ENCODE measurements at places on chromosomes 11 and 22.

DNA sequence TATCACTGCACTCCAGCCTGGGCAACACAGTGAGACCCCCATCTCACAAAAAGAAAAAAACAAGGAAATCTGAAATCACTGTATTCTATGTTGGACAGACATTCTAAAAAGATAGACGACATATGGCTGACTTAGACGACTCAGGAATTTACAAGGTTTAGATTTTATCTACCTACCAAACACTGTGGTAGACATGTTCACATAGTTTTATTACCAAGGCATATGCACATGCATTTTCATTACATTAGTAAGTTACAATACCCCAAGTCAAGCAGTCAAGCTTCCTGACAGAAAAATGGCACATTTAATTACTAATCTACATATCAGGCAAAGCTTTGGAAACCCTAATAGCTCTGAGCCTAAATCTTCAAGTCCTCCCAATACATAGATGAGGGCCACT, 262.2 kb downstream of the TTC28 start:
- DNase-seq: no peak

- no peak for DNase-seq
Measured at GRCh38 chr11:17387811-17388210, 648 bp downstream of the KCNJ11 start.

- DNase-seq: no peak
Measured at GRCh38 chr11:130263351-130263750, 51.4 kb downstream of the ZBTB44 start.

GRCh38 chr11:65894034-65894591, 3.6 kb downstream of the CCDC85B start:
- no peak for DNase-seq

DNA sequence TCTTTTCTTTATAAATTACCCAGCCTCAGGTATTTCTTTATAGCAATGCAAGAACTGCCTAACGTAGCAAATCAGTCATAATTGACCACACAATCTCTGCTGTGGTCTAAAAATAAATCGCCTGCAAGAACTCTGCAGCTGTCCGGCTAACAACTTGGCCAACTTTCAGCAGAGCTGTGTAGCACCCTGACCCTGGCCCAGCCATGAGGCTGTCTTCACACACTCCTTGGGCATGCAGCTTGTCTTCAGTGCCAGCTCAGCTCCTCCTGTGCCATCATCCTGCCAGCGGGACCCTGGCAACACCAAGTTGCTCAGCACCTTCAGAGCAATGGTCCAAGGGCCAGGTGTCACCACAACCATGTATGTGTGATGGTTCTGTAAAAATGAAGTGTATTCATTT, 355.6 kb downstream of the OPCML start:
- DNase-seq: no peak

DNA sequence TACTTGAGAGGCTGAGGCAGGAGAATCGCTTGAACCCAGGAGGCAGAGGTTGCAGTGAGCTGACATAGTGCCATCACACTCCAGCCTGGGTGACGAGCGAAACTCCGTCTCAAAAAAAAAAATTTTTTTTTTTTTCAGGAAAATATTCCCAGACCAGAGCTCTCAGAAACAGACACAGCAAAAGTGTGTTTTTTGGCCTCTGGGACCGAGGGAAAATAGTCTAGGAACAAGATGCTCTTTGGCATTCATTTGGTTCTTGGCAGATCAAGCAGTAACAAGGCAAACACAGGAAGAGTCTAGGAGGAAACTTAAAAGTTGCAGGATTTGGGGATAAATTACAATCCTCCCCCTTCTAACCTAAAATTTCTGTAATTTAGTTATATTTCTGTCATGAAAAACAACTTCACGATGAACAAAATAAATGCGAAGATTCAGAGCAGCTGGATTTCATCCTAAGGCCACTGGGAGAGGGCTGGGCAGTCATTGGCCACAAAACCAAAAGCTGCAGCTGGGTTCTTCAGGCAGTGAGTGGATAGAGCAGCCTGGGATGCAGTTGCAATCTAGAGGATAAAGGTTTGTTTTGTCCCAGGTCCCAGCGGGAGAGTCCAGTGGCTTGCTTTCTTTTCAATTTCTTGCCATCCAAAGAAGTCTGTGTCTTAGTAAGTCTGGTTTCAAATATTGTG, 19.7 kb downstream of the ATG16L2 start:
- DNase-seq: no peak

DNA sequence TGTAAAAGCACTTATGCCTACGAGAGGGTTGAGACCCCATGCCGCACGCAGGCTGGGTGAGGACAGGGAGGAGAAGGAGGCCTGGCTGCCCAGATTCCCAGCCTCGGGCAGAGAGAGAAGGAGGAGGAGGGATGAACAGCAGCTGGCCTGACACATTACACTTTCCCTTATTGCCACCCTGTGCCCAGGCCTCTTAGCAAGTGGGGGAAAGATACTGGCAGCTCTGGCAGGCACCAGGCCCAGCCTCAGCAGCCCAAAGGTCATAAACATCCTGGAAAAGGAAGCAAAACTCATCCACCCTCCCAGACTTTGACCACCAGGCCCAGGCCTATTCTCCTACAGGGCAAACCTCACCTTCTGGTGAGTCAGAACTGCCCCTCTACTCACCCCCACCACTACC, 4.7 kb downstream of the PLAAT3 start:
- no peak for DNase-seq

DNA sequence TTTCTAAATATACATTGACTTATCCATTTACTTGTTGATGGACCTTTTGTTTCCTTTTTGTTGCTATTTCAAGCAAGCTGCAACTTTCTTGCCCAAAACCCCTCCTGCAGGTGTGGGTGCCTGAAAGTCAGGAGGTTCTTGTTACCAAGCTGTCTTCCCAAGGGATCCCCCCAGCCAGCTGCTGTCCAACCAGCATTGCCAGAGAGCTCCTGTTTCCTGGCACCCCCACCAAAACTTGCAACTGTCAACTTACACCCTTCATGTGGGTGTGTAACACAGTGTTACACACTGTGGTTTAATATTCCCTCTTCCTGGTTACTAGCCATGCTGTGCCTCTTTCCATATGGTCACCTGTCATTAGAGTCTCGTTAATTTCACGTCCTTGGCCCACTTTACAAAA, 1.6 kb upstream of the KRTAP5-1 start:
- no peak for DNase-seq

DNA sequence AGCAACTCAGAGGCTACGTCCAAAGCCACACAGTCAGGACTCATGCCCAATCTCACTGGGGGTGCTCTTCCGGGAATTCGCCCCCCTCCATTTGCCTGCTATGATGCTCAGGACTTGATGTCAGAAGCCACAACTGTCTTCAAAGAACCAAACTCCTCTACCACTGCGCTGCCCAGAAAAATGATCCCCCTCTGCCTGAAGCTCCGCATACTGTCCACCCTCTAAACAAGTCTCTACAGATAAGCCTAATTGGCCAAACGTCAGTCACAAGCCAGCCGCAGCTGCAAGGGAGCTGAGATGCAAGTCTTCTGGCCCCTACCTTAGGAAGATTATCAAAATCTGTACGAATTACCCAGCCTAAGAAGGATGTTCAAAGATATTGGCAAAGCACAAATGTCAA, 294.6 kb downstream of the BUD13 start:
- DNase-seq: no peak

DNA sequence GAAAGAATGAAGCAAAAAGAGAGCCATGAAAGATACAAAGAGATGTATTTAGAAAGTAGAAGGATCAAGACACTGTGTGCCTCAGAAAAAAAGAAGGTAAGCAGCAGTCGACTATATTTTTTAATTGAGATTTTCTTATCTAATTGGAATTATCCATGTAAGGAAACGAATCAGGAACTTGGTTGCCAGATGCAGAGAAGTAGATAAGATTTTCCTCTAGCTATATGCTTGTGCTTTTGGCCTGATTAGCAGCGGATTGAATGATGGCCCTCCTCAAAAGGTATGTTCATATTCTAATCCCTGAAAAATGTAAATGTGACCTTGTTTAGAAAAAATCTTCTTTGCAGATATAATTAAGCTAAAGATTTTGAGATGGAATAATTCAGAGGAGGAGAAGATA, 43.9 kb upstream of the CARD18 start:
- DNase-seq: no peak

Data from NCI-H1417 (cell line).